Caudate nucleus (tissue), 63 donors: ENCODE measurements at places on chromosomes 11 and 22.

GRCh38 chr22:48900327-48900597 lies 927.4 kb downstream of the BRD1 start:
- DNase-seq: no peak

GRCh38 chr11:66151273-66151672 lies 81.2 kb downstream of the PACS1 start:
- no peak for DNase-seq

- no peak for DNase-seq
Observed at GRCh38 chr22:45673482-45674175, 2.0 kb downstream of the ATXN10 start.

DNA sequence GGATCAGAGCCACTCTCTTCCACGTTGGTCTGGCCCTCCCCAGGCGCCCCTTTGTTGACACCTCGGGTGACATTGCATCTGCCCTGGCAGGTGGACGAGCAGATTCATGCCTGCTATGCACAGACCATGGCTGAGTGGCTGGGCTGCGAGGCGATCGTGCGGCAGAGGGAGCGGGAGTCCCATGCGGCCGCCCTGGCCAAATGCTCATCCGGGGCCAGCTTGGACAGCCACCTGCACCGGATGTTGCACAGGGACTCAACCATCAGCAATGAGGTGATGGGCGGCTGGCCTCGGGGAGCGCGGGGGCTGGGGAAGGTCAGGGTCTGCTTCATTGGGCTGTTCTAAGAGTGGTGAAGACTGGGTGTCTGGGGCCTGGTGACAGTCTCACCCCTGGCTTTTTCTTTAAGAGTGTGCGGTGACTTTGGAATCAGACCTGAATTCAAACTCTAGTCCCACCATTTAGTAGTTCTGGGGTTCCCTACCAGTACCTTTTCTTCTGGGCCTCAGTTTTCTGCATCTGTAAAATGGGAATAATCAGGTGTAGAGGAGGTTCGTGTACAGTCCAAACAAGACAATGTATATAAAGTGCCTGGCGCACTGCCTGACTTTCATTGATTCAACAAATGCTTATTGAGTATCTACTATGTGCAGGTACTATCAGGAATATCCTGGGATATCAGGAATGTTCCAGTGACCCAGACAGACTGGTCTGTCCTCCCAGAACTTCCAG lies 53.0 kb downstream of the LHFPL7 start:
- no peak for DNase-seq

- no peak for DNase-seq
Observed at GRCh38 chr22:44545773-44546172, 47.7 kb upstream of the RTL6 start.

- DNase-seq: no peak
Observed at GRCh38 chr11:44034639-44035038, 13.1 kb upstream of the ACCSL start.
